ENCODE measurements at places on chromosomes 1 and 21.

DNA sequence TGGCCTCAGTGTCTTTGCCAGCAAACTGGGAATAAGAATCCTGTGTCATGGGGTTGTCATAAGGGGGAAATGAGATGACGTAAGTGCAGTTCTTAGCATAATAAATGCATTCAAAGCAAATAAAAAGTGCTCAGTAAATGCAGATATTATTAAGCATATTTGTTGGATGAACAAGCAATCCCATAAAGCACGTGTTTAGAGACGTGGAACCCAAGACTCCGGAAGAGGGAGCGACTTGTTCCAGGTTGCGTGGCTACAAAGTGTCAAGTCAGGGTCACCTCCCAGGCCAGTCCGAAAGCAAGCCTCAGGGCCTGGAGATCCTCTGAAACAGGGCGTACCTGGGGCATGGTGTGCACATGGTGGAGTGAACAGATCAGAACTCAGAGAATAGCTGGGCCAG, 58.0 kb upstream of the LAPTM5 start:
- no peak for DNase-seq

GRCh38 chr1:37051346-37051745, 17.0 kb upstream of the GRIK3 start:
- no peak for DNase-seq

- no peak for DNase-seq
These were observed 4.1 kb upstream of the HPCA start for GRCh38 chr1:32881871-32882850.

- no peak for DNase-seq
These were observed 7.9 kb upstream of the RAB7B start for GRCh38 chr1:206011057-206011456.

DNA sequence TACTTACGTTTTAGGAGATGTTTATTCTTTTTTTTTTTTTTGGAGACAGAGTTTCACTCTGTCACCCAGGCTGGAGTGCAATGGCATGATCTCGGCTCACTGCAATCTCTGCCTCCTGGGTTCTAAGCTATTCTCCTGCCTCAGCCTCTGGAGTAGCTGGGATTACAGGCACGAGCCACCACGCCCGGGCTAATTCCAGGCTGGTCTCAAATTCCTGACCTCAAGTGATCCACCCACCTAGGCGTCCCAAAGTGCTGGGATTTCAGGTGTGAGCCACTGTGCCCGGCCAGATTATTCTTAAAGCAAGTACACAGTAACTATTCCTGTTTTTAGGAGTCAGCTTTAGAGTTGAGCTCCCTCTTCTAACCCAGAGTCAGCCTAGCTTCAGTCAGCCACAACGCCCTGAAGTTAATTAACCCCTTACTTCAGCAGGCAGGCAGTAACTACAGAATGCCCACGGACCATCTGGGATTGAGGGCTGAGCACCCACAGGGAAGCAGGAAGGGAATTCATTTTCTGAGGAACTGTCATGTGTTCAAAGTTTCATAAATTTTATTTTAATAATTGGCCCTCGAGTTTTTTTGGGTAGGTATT, 5.3 kb upstream of the ID3 start:
- DNase-seq, result no peak

GRCh38 chr1:15489052-15489736, 13.3 kb downstream of the CELA2B start:
- DNase-seq, result no peak

DNA sequence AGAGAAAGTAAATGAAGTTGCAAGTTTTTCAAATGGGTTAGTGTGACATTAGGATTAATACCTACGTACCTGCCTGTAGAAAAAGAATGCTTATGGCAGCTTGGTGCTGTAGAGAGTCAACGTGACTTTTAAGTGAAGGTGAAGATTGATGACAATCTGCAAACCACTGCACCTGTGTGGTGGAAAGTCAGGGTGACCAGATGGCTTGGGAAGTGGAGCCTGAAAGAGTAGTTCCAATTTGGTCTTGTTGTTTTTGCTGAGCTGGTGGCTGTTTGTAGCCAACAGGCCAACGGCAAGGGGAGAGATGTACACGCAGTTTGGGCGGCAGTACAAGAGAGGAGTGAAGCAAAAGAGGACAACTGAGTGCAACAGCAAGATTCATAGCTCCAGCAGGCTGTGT, 78.1 kb upstream of the JAK1 start:
- DNase-seq, result no peak

DNA sequence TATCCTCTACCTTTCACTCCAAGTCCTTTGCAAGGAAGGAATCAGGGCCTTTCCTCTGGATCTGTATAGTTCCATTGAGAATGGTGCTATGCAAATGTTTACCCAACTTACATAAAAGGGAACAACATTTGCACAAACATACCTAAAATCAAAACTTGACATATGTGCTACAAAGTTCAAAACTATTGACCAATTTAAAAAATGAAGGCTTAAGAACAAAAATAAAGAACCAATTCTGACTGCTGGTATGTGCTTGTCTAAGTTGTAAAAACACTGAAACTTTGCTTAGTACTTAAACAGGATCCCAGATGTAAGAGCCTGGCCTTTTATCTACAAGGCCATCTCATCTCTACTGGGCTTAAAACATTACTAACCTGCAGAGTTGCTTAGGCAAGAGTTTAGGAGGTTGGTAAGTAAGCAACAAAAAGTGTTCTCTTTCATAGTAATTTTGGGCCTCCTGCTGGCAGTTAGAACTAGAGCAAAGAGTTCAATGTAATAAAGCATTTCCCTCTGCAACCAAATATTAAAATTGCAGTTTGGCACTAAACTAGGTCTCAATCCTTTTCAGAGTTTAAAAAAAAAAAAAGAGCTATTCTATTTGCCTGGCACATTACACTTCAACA, 2.0 kb downstream of the SCMH1 start:
- no peak for DNase-seq

- no peak for DNase-seq
These were observed 1899.9 kb downstream of the NCAM2 start for GRCh38 chr21:22898051-22898665.

- peak; percentile 15 for DNase-seq
These were observed 6.6 kb downstream of the SPATA21 start for GRCh38 chr1:16430606-16431005.

- no peak for DNase-seq
These were observed 67.1 kb upstream of the MAB21L3 start for GRCh38 chr1:116044071-116044470.

- DNase-seq, result peak; percentile 61
These were observed 37.4 kb downstream of the TMCO4 start for GRCh38 chr1:19762175-19762779.

DNA sequence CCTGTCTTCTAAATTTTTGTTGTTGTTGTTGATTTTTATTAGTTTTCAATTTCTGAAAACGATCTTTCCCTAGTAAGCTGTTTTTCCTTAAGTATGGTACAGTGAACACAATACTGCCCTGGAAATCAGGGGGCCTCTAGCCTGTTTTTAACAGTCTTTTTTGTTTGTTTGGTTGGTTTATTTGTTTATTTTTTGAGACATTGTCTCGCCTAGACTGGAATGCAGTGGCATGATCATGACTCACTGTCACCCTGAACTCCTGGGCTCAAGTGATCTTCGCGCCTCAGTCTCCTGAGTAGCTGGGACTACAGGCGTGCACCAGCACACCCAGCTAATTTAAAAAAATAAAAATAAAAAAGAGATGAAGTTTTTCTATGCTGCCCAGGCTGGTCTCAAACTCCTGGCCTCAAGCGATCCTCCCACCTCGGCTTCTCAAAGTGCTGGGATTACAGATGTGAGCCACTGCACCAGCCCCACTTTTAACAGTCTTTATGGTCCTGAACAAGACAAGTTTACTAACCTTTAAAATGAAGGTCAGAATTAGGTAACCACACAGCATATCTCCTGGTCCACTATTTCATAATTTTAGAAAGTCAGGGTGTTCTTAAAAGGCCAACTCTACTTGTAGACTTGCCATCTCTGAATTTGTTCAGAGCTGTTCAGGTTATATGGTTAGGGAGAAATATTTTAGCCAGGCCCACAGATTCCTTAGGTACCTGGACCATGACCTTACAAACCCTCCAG, 35.4 kb downstream of the TBCE start:
- DNase-seq, result no peak

Measured in HTR-8/SVneo (cell line).